ENCODE measurements at places on chromosomes 12 and 14.

- DNase-seq, result no peak
Observed at GRCh38 chr12:113929312-113929989, 36.7 kb downstream of the RBM19 start.

DNA sequence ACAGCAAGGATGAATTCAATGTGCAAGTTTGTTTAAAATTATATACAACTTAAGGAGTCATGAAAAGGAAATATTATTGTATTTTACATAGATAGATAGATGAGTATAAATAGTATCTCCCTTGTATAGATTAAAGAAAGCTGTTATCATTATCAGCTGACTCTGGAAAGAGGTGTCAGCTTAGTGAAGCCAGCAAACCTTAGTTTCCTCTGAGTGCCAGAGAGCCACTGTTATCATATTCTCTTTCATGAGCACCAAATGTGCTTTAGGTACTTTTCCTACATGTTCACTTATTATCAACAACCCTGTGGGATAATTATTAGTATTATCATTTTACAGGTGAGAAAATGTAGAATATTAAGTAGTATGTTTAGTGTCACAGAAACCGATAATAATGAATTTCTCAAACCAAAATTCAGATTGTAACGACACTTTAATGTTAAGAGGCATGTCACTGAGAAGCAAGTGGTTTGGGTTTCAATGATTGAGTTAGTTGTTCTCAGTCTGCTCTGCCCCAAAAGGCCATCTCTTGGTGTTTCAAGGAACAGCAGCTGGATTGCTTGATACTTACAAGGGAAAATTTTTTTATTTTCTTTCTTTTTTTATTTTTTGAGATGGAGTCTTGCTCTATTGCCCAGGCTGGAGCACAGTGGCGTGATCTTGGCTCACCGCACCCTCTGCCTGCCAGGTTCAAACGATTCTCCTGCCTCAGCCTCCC is 53.7 kb downstream of the PLEKHA5 start:
- DNase-seq, result no peak

GRCh38 chr14:101927859-101928258 is 36.5 kb upstream of the DYNC1H1 start:
- DNase-seq, result peak; percentile 95

DNA sequence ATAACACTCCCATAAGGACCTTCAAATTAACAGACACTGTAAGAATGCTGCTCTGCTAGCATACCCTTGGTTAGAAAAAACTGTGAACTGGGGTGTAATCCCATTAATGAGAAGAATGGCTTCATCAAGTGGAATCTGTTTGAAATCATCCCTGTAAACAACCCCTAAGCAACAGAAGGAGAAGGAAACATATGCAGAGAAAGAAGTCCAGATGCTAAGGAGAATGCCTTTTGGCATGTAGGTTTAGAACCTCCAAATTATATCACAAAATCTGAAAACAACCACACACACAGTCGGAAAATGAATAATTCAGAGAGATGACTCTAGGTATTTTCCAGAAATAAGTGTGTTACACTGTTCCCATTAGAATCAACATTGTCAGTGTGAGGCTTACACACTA is 140.2 kb downstream of the NUAK1 start:
- DNase-seq, result no peak

- DNase-seq, result no peak
Observed at GRCh38 chr14:61482348-61483206, 161.2 kb downstream of the PRKCH start.

DNA sequence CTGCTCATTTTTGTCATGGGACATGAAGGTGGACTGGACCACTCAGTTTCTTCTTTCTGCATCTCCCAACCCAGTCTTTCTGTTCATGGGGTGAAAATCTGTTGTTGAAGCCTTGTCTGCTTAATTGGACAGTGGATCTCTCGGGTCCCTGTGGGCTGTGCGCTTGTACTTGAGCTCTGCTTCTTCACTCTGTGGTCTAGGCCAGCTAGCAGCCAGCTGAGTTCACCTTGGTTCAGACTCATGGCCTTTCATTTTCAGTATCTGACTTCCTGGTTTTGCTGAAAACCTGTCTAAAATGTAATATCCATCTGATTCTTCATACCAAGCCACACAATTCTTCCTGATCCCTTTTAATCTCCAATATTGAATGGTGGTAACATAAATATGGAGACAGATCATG is 117.2 kb downstream of the LRRK2 start:
- no peak for DNase-seq

DNA sequence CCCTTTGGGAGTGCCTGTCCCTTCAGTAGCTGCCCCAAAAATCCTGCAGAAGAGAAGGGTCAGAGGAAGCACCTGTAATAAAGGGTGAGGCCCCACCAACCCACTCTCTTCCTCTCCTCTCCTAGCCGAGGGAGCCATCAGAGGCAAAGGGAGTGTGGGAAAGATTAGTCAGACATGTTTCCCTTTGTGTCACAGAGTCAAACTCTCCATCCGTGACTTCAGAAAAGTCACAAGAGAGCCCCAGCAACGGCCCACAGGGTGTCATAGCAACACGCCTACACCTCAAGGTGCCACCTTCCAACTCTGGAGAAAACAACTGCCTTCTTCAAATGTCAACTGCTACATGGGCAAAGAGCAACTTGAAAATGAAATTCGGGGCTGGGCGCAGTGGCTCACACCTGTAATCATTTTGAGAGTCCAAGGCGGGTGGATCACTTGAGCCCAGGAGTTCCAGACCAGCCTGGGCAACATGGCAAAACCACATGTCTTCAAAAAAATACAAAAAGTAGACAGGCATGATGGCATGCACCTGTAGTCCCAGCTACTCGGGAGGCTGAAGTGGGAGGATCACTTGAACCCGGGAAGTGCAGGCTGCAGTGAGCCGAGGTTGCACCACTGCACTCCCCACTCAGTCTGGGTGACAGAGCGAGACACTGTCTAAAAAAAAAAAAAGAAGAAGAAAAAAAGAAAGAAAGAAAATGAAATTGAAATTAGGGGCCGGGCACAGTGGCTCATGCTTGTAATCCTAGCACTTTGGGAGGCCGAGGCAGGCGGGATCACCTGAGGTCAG is 17.7 kb upstream of the CD27 start:
- no peak for DNase-seq

- no peak for DNase-seq
Observed at GRCh38 chr12:80187660-80188090, 88.3 kb downstream of the OTOGL start.

- DNase-seq, result no peak
Observed at GRCh38 chr14:77613201-77613600, 3.2 kb downstream of the SPTLC2 start.

DNA sequence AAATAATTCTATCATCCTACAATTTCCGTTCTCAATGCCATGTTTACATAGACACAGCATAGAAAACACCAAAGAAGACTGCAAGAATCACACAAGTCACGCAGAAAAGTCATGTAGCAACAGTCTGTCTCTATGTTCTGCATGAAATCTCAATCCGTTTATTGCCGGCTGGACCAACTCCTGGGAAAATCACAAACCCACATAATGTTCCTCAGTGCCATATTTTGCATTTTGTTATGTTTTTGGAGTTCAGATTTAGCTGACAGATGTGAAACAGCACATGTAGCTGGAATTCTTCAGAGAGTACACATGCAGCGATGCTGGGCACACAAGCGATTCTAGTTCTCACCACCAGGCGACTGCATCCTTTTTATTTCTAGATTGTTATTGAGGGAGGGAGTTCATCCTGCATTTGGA is 193.1 kb downstream of the APAF1 start:
- peak; percentile 15 for DNase-seq

- DNase-seq, result no peak
Observed at GRCh38 chr12:2540535-2540941, 254.2 kb upstream of the FKBP4 start.

DNA sequence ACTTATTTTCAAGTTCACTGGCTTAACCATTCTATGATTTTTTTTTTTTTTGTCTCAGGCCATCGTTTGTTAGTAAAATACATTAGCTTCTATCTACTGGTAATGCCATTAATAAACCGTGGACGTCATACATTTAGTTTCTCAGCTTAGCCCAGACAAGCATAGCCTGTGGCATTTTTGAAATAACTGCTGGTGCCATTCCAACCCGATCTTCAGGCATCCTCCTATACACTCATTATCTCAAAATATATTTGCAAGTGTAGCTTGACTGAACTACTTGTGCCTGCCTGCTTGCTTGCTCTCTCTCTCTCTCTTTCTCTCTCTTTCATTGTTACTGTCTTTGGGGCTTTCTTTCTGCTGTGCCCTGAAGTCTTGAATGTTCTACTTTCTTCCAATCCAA is 12.7 kb upstream of the MBIP start:
- DNase-seq, result no peak

- DNase-seq, result no peak
Observed at GRCh38 chr12:128250096-128250495, 16.9 kb upstream of the TMEM132C start.

- peak; percentile 37 for DNase-seq
Observed at GRCh38 chr12:6605421-6606330, 1.5 kb downstream of the CHD4 start.

GRCh38 chr12:115322275-115322674 is 638.3 kb upstream of the TBX3 start:
- no peak for DNase-seq

GRCh38 chr12:47903151-47903611 is 1.6 kb downstream of the VDR start:
- DNase-seq, result no peak

DNA sequence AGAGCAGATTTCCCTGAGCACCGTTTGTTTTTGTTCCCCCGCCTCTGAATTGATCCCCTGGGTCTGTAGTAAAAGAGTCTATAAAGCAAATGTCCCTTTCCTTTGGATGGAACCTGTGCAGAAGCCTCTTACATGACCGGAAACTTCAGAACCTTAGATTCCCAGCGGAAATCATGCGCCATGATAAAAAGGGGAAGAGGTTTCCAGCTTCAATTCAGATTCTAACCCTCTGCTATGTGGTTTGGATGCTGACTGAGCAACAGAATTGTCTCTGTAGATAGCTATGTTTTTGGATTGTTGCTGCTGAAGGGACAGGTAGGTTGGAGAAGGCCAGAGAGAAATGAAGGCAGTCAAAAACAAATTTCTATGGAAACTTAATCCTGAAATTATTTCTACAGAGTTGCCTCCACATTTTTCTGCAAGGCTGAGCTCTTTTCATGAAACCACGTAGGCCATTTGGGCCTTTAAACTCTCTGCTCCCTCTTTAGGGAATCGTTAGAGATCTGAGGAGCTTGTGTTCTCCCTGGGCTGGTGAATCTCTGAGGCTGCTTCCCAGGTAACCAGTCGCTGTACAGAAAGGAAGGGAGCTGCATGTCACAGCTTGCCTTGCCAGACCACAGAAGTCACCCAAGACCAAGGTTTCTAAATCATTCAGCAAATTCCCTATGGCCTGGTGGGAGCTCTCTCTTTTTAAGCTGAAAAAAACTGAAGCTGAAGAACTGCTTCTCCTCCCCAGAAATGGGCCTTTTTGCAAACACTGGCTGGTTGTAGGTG is 28.7 kb upstream of the OR10P1 start:
- no peak for DNase-seq

DNA sequence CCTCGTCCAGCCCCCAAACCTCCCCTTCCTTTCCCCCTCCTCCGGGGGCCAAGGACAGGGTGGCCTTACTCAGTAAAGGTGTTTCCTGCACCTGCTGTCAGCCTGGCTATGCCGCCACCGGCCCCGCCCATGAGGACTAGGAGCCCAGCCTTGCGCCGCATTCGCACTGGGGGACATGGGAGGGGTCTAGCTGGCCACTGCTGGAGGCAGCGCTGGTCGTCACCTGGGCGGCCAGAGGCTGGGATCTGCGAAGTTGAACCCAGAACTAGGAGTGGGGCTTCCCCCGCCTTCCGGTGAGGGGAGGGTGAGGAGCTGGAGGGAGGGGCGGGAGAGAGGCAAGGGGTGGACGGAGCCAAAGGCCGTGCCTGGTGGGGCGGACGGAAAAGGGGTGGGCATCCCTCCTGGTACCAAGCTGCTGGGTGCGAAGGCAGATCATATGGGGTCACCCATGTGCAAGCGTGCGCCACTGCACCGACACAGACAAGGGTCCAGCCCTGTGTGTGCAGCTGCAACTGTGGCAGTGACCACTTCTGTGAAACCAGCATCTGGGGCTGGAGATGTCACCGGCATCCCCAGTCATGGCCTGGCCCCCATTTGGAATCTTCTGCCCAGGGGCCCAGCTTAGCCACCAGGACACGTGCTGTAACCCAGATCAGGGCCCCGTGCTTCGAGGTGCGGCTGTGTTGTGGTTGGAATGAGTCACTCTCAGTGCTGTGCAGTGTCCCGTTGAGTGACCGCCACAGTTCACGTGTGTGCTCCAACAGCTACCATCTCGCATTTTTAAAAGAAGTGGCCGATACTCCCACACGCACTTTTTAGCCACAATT is 8.5 kb downstream of the AMN start:
- DNase-seq, result no peak

DNA sequence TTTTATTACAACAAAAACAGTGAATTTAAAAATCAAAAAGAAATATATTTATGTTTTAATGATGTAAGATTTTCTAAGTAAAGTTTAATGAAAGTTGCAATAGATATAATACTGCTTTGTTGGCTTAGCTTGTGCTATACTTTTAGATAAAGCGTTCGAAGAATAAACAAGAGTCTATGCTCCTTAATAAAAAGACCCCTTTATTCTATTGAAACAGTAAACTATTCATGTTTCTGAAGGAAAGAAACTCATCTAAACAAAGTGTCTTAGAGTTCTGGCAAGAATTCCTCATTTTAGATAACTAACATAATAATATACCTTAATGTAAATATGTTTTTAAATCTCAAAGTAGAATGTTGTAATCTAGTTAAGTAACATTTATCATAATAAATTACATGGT is 179.0 kb downstream of the RASSF9 start:
- DNase-seq, result no peak

DNA sequence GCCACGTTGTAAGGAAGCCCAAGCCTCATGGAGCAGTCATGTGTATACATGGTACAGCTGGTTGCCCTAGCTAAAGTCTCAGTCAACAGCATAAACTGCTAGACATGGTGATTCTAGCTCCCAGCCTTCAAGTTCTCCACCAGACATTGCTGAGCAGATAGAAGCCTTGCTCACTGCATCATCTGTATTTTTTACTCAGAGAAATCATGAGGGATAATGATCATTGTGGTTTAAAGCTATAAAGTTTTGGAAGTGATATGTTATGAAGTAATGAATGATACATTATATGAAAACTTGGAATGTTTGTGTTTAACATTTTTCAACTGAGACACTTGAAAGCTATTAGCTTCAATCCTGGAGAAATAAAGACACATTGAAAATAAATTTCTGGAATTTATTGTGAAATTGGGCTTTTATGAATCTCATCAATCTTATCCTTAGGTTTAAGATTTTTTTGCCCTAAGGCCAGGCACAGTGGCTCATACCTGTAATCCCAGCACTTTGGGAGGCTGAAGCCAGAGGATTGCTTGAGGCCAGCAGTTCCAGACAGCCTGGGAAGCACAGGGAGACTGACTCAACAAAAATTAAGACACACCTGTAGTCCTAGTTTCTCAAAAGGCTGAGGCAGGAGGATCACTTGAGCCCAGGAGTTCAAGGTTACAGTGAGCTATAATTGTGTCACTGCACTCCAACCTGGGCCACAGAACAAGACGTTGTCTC is 5.6 kb upstream of the NFATC4 start:
- DNase-seq, result no peak

DNA sequence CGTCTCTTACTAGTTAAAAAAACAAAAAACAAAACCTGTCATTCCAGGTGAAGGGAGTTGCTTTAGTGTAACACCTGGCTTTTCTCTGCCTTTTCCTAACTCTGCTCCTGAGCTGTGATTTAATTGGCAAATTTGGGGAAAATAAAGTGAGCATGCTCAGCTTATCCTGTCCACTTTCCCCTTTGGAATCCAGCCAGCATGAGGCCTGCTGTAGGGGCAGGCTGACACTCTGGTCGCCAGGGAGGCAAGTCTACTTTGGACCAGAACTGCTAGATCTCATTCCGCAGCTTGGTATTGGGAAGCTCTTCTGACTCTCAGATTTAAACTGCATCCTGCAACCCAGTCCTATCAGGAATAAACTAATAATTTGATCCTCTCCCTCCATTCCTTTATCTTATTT is 30.1 kb downstream of the CDKN1B start:
- peak; percentile 37 for DNase-seq

Data from ovary (tissue), 10 donors.